ENCODE measurements at places on chromosomes 11 and 22.

GRCh38 chr11:45100339-45100738, 46.1 kb upstream of the PRDM11 start:
- DNase-seq, result no peak

- peak; percentile 93 for DNase-seq
Observed at GRCh38 chr11:62599069-62599696, 2.5 kb downstream of the MTA2 start.

- no peak for DNase-seq
Observed at GRCh38 chr11:60753309-60753708, 3.4 kb upstream of the MS4A15 start.

- no peak for DNase-seq
Observed at GRCh38 chr11:16792426-16792825, 54.0 kb downstream of the C11orf58 start.

GRCh38 chr11:35461917-35462538, 42.7 kb upstream of the SLC1A2 start:
- DNase-seq, result no peak

GRCh38 chr11:45409587-45409986, 123.4 kb upstream of the SYT13 start:
- no peak for DNase-seq

GRCh38 chr11:86713552-86713951, 41.1 kb upstream of the ME3 start:
- DNase-seq, result no peak

All from stimulated activated CD4-positive, alpha-beta T cell treated with anti-CD3 and anti-CD28 coated beads, Interleukin-1b, Interleukin-23, amount 100 ng/mL, for 1 hour (primary cell).